Urinary bladder (tissue), 4 donors: ENCODE measurements at places on chromosomes 5 and 9.

GRCh38 chr9:7976856-7977255 lies 177.3 kb upstream of the DMAC1 start:
- no peak for DNase-seq

DNA sequence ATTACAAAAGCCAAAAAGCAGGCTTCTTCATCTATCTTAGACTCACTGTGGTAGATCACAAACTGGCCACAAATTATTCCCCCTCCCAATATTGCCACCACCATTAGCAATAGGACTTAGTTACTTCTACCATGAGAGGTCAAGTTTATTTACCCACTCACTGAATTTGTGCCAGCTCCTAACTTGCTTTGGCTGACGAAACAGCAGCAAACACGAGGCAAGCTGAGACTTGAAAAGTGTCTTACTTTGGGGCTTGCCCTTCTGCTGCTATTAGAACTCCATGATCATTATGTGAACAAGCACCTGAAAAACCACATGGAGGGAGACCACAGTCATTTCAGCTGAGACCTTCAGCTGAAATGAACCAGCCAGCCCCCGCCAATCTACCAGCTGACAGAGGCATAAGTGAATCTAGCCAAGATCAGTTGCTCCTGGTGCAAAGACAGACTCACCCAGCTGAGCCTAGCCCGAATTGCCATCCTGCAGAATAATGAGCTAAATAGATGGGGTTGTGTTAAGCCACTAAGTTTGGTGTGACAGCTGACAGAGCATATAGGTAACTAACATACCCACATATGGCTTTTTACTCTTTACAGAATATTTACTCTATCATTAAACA lies 5.7 kb downstream of the WDR41 start:
- DNase-seq, result peak; percentile 26

- DNase-seq, result peak; percentile 55
Measured at GRCh38 chr9:18393340-18394130, 80.4 kb upstream of the ADAMTSL1 start.

GRCh38 chr5:127564002-127564769 lies 46.7 kb downstream of the PRRC1 start:
- no peak for DNase-seq

DNA sequence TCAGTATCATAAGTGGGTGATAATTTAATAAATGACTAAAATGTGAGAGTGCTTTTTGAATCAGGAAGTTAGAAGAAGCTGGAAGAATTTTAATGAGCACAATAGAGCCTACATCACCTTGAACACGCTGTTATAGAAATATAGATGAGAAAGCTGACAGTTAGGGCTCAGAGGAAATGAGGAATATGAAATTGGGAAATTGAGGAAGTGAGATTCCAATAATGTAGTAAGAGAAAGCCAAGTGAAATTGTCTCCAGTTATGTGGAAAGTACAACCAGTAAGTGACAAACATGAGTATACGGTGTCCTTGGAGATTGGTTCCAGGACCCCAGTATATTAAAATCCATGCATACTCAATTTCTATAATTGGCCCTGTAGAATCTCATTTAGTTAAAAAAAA lies 235.9 kb upstream of the FAM174A start:
- DNase-seq, result no peak

DNA sequence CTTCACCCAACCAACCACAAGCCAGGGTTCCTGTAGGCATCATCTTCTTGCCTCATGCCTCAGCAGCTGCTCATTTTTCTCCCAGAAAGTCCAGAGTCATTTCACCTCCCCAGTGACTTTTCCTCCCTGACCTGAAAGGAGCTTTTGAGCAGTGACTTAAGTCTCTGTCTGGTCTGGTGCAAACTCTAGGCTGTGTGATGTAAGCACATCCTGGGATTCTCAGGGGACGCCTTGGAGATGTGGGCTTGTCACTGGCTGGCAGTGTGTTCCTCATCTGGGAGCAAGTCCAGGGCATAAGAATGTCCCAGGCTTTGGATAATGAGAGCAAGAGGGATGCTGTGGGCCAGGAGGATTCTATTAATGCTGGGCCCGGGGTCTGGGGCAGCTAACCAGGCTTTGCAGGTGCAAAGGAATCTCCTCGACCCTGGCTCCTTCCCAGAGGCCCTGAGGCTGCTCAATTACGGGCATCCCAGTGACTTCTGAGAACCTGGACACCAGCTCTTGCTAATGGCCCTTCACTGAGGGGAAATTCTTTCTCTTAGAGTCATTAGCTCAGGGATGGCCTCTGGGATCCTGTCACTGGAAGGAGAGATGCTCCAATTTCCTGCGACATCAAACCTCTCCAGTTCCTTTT lies 211.0 kb upstream of the PANK3 start:
- DNase-seq, result no peak

- no peak for DNase-seq
Measured at GRCh38 chr5:90488791-90489190, 14.1 kb downstream of the POLR3G start.

- no peak for DNase-seq
Measured at GRCh38 chr9:88998503-88998902, 7.2 kb downstream of the S1PR3 start.

GRCh38 chr5:77308154-77308960 lies 97.9 kb downstream of the PDE8B start:
- no peak for DNase-seq

DNA sequence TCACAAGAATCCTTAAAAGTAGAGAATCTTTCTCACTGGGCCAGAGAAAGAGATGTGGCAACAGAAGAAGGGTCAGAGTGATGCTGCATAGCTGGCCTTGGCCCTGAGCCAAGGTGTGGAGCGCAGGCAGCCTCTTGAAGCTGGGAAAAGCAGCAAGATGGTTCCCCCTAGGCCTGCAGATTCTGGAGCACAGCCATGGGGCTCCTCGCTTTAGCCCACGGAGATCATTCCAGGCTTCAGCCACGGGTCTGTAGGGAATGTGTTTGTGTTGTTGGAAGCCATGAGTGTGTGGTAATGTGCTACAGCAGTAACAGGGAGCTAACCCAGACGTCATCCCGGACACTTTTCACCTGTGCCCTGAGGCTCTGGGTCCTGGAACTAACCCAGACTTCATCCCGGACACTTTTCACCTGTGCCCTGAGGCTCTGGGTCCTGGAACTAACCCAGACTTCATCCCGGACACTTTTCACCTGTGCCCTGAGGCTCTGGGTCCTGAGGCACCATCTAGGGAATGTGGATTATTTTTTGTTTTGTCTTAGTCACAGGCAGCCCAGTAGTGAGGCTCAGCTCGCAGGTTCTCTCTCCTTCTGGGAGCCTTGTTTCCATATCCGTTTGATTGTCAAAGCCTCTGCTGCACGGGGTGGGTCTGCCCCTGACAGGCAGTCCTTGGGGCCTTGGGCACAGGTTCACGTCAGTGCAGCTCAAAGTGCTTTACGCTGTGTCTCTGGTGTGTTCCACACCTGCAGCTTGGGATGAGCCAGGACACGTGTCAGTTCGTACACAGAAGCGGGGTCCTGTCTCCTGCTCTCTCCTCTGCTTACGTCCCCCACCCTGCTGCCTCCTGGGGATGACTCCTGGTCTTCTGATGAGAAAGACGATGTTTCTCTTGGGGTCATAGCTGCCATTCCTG lies 56.3 kb upstream of the EXOC3 start:
- DNase-seq, result no peak

DNA sequence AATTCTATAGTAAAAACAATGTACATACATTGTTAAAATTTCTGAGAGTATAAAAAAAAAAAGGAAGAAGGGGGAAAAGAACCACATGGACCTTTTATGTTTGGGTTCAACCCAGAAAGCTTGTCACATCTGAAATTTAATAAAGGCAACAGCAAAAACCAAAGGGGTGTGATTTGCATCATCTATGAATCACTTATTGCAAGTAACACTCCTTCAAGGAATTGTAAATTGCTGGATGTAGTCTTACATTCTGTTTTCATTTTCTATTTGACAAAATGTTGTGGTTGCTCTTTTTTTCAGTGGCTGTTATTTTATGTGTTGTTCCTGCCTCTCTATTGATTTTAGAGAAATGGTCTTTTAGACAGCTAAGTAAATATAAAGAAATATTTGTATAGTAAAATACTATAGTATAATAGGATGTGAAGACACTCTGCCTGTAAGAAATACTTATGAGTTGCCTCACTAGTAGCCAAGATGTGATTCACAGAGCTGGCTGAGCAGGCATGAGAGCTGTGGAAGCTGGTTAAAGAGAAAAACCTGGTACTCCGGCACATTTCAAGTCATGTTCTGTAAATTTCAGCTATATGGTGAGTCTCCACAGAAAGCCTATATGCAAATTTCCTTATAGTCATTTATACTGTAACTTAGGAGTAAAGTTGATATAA lies 131.1 kb upstream of the CNTLN start:
- no peak for DNase-seq

DNA sequence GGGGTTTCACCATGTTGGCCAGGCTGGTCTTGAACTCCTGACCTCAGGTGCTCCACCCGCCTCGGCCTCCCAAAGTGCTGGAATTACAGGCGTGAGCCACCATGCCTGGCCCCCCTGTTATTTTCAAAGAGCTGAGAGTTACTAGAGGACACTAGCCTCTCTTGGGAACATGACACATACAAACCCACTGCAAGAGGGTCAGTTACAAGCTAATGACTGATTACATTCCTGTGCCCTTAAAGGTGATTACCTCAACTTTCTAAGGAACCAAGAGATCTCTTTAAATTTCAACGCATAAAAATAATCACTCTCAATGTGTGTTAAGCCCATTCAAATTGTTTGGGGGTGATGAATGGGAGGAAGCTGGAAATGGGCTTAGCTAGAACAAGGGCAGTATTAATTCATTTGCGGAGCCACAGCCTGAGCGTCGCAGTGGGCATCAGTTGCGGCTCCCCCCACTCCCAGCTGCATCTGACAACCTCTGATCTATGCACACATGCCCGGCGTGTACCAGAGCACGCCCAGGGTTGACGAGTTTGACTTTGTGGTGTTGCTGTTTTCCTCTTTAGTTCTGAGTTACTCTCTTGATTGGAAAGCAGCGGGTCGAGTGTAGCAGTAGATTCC lies 146.9 kb downstream of the GOLPH3 start:
- no peak for DNase-seq

DNA sequence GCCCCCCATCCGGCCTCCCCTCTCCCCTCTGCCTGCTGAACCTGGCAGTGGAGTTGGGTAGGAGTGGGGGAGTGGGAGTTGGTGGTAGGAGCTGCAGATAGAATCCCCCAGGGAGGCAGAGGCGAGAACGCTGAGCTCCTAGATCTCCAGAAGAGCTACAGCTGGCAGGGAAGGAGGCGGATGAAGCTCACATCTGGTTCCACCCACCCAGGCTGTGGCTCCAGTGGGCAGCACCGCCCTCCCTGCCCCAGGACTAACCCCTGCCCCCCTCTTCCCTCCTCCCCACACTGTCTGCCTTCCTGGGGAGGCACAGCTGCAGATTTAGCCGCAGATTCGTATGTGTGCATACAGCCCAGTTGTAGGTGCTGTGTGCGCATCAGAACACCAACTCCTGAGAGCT lies 34.2 kb downstream of the C9orf50 start:
- no peak for DNase-seq

DNA sequence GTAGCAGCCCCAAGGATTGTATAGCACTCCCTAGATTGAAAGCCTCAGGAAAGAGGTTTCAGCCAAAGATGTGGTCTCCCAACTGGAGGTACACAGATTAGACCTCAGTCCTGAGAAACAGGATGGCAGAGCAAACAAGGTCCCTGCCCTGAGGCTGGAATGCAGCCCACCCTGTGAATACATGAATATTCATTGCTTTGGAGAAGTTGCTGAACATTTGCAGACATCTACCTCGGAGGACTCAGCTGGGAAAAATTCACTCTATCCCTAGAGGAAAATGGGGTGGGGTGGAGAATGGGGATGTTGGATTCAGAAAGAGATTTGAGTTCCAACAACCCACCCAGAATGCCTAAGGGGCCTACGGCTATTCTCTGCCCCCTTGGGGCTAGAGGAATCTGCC lies 129.4 kb downstream of the SLIT3 start:
- DNase-seq, result no peak

DNA sequence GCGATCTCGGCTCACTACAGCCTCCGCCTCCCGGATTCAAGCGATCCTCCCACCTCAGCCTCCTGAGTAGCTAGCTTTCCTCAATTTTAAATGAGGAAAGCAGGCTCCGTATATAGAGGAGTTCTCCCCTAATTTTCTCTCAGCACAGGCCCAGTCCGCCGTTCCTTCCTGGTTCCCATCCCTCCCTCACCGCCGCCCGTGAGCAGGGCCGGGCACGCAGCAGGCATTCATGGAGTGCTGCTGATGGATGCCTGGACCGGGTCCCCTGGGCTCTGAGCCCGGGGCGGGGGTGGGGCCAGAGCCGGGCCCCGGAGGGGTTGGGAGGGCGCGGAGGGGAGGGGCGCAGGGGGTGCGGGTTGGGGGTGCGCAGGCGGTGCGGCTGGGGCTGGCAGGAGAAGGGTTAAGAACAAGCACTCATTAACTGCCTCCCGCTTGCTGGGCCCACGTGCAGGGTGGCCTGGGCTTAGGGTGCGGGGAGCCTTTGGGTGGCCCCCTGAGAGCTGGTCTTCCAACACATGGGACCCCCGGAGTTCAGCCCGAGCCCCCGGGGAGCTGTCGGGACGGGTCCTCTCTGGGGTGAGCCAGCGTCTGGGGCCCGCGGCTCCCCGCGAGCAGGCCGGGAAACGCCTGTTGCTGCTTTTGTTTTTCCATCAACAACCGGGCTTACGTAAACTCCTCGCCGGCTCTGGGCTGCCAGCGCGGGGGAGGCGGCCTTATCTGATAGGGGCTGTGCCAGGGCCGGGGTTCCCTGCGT lies 33.7 kb downstream of the LHX2 start:
- no peak for DNase-seq

GRCh38 chr9:84145031-84145430 lies 164.4 kb downstream of the RMI1 start:
- no peak for DNase-seq

GRCh38 chr5:173753307-173754168 lies 134.6 kb upstream of the CPEB4 start:
- peak; percentile 41 for DNase-seq

- DNase-seq, result no peak
Measured at GRCh38 chr5:29157975-29158374, 2035.5 kb upstream of the CDH6 start.

GRCh38 chr5:115457571-115457970 lies 87.0 kb downstream of the FEM1C start:
- no peak for DNase-seq

DNA sequence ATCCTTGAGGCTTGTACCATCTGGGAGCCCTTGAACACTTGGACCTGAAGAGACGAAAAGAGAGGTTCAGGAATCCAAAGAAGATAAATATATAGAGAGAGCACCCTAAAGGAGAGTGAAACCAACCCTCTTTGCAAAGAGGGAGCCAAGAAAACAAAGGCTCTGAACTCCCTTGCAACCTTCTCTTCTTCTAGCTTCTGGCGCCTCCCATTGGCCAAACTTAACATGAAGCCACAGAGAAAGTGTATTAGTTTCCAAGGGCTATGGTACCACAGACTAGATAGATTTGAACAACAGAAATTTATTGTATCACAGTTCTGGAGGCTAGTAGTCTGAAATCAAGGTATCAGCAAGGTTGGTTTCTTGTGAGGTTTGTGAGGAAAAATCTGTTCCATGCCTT lies 175.1 kb downstream of the HCN1 start:
- no peak for DNase-seq
